ENCODE measurements at places on chromosomes 13 and 19.
A peak's percentile ranks its signal among the peaks of the same experiment; 100 is the strongest.

GRCh38 chr13:65470781-65471180, 1759.4 kb downstream of the PCDH9 start:
- no peak for DNase-seq

- no peak for DNase-seq
These were observed 148.7 kb upstream of the RNF113B start for GRCh38 chr13:98325724-98326123.

- no peak for DNase-seq
These were observed 7.2 kb downstream of the SIN3B start for GRCh38 chr19:16836115-16837034.

- DNase-seq, result no peak
These were observed 13.7 kb upstream of the TLE2 start for GRCh38 chr19:3042621-3043267.

GRCh38 chr13:23235994-23236393, 55.2 kb downstream of the SGCG start:
- DNase-seq, result no peak

DNA sequence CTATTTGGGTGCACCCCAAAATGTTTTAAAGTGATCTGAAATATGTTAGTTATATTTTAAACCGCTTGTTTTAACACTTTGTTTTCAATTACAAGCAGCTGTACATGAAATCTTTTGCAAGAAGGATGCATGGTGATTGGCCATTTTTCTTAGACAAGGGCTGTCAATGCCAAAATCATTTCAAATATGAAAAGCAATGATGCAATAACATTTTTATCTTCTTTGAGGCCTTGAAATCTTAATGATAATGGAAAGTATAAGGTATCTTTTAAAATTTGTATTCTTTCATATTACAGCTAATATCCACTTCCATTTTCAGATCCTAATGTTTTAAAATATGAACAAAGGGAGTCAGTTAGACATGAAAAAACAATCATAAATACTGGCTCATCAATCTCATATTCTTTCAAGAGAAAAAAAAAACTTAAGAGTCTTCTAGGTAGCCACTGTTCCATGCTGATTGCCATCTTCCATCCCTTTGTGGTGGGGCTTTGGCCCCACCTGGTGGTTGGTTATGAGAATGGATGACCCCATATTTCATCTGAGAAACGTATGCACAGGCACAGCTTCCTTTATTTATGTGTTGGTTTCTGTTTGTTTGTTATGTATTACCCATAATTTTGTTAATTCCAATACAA, 330.3 kb upstream of the MIR17HG start:
- peak; percentile 3 for DNase-seq

GRCh38 chr19:38134540-38135149, 89.4 kb downstream of the DPF1 start:
- DNase-seq, result peak; percentile 19

GRCh38 chr19:51091895-51092873, 9.5 kb upstream of the KLK14 start:
- DNase-seq, result no peak

GRCh38 chr19:52961981-52962380, 700 bp downstream of the ZNF816 start:
- no peak for DNase-seq

DNA sequence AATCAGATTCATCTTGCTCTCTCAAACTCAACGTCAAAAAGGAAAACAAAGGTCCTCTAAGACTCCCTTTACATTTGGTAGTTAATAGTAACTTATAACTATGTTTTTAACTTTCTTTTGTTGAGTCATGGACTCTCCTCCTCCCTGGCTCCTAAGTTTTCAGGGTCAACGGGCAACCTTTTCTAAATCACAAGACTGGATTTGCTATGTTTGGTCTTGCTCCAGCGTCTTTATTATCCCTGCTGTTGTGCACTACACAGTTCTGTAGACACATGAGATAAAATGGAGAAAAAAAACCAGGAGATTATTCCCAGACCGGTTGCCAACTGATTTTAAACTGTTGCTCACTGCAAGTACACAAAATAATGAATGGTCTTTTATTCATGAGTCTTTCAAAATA, 1.9 kb upstream of the ITM2B start:
- no peak for DNase-seq

DNA sequence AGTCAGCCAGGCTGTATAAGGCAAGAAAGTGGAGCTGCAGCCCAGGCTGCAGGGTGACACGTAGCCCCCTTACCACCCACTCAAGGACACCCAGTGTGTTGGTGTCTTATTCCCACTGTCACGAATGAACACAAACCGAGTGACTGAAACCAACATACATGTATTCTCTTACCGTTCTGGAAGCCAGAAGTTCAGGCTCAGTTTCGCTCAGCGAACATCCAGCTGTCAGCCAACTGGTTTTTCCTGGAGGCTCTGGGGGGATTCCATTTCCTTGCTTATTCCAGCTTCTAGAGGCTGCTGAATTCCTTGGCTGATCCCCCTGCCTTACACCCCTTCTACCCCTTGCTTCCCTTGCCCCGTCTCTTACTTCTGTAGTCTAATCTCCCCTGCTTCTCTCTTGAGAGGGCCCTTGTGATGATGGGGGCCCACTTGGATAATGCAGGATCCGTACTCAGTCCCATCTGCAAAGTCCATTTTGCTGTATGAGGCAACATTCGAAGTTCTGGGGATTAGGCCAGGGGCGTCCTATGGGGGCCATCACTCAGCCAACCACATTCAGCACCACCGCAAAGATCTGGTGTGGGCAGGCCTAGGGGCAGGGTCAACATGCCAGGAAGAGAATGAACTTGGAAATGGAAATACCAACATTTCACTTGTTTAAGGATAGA, 47.3 kb upstream of the MTIF3 start:
- DNase-seq, result no peak

DNA sequence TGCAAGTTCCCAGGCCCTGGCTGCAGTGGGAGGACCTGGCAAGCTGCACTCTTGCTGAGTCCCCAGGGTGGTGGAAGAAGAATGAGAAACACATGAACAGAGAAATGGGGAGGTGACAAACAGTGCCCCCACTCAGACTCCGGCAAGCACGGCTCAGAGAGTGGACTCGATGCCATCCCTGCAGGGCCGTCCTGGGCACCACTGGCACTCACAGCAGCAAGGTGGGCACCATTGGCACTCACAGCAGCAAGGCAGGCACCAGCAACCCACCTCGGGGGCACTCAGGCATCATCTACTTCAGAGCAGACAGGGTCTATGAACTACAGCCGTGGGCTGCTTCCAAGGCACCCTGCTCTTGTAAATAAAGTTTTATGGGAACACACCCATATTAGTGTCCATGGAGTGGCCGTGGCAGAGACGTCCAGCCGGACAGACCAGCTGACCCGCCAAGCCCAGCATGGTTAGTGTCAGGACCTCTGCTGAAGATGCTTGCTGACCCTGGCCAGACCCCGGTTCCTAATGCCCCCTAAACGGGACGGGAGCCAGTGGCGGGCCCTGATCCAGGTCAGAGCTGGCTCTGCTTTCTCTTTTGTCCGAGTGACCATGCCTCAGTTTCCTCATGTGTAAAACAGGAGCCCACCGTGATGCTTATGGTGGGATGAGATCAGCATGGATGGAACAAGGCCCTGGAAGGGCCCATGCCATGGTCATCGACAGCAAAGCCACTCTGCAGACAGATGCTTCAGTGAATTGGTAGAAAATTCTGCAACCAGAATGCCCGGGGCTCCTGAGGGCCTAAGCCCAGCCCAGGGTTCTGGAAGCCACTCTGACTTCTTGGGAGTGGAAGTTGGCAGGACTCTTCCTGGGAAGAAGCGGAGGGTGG, 2.1 kb upstream of the F10 start:
- no peak for DNase-seq

- no peak for DNase-seq
These were observed 12.0 kb upstream of the CYP2A13 start for GRCh38 chr19:41076286-41076685.

DNA sequence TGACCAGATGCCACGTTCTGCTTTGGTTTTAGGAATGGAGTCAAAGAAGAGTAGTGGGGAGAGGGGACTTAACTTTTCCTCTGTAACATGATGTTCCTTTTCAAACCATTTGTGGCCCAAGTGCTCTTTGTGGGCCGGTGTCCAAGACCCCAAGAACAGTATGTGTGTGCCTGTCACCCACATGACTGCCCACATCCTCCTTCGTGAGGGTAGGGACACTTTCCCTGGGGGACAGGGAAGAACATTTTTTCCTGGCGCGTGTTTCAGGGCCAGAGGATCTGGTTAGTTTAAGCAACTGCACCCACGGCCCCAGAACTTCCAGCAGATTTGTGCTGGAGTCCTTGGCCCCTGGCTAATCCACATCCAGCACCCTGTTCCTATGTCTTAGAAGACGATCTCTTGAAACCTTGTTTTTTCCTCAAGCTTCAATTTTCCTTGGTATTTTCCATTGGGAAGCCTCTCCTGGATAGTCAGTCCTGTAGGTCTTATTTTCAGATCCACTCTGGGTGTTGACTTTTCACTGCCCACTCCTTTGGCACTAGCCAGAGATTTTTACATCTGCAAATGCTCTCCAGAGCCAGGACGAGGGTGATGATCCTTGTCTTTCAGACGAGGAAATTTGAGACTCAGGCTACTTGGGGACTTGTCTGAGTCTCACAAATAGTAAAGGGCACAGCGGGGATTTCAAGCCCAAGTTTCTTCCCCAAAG, 10.8 kb upstream of the CCDC97 start:
- no peak for DNase-seq

- DNase-seq, result no peak
These were observed 822 bp upstream of the ZNF274 start for GRCh38 chr19:58181902-58182576.

GRCh38 chr13:47976325-47976724, 24.7 kb downstream of the SUCLA2 start:
- no peak for DNase-seq

DNA sequence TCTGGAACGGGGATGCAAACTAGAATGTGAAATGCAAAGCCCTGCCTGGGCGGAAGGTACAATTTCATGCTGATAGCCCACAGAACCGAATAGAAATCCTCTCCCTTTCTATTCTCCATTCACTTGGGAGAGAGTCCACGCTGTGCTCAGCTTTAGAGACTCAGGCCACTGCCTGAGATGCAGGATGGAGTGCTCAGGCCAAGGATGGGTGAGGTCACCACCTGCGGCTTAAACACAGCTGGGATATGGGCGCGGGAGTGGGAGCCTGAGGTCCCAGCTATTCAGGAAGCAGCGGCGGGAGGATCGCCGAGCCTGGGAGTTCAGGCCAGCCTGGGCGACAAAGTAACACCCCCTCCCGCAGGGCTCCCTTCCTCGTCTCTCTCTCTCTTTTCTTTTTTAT, 446 bp upstream of the ZNF83 start:
- no peak for DNase-seq

Data from DMS 273 treated with DMSO at 0.1 percent for 48 hours (cell line).